ENCODE measurements at places on chromosomes 6 and 20.

- DNase-seq: no peak
Measured at GRCh38 chr6:145875496-145876211, 61.1 kb upstream of the FBXO30 start.

GRCh38 chr20:25083773-25084625, 2.1 kb upstream of the VSX1 start:
- no peak for DNase-seq

DNA sequence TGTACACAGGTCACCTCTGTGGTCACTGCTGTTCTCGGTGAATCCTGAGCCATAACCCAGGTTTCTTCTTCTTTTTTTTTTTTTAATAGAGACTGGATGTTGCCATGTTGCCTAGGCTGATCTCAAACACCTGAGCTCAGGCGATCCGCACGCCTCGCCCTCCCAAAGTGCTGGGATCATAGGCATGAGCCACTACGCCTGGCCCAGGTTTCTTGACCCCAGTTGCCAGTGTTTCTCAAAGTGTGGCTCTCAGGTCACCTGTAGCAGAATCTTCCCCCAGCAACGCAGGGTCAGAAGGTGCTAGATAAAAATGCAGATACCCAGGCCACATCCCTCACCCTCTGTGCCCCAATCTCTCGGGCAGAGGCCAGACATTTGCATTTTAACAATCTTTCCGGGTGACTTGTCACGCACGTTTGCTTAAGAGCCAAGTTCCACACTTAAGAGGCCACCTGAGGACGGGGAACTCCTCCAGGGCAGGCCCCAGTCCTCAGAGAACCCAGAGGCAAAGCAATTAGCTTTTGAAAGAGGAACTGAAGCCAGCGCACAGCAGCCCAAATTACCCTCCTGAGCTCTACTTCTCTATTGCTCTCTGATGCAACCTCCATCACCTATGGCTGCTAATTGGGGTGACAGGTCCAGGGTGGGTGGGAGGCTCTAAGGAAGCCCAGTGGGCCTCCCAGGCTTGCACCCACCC, 81.8 kb downstream of the NFATC2 start:
- no peak for DNase-seq

GRCh38 chr6:110075406-110075805, 97.3 kb downstream of the GPR6 start:
- no peak for DNase-seq

GRCh38 chr6:25350573-25350972, 71.4 kb downstream of the CARMIL1 start:
- no peak for DNase-seq

DNA sequence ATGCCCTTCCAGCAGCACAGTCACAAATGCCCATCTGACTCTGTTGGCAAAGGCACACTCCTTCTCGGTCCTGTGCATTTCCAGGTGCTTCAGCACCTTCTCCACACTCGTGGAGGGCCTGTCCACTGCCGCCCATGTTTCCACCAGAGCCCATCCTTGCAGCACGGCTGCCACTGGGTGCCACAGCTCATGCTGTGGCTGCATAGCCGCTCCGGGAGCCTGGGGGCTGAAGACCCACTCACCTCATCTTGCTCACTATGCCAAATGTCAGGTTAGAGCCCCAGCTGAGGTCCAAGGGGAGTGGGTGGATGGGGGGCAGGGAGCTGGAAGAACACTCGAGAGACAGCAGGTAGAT, 6.9 kb downstream of the ZKSCAN3 start:
- no peak for DNase-seq

GRCh38 chr20:43983359-43983758, 68.7 kb downstream of the TOX2 start:
- DNase-seq: peak; percentile 30

GRCh38 chr6:131231103-131231502, 95.8 kb downstream of the AKAP7 start:
- DNase-seq: no peak

GRCh38 chr6:138250513-138251247, 32.4 kb upstream of the PBOV1 start:
- no peak for DNase-seq

DNA sequence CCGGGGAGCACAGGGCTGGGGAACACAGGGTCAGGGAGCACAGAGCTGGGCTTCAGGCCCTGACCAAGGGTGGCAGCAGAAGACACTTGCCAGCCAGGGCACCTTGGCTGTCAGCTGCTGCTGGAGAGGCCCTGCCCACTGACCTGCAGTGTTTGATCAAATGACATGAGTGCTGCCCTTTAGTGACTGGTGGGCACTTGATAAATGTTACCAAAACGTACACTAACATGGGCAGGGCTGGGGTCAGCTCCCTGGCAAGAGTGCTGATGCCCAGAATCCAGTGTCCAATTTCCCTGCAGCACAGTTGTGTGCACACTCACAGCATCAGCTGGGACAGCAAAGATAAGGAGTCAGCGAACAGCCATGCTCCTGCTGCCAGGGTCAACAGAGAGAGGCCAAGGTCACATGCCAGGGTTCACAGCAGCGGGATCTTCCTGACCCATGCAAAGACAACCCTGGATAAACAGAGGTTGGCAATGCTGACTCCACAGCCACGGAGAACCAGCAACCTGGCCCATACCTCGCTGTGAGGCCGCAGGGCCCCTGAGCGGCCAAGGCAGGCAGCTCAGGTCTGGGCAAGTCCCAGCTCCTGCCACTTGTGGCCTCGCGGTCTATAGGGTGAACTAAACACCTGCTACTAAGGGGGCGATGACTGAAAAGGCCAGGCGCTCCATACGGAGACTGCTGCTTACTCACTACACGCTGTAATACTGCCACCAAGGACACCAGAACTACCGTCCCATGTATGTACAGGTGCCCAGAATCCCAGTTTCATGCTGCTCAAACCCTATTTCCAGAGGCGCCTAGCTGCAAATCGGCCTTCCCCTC, 46.3 kb downstream of the NINL start:
- no peak for DNase-seq

- DNase-seq: peak; percentile 46
Measured at GRCh38 chr6:27873021-27873940, 38.9 kb downstream of the OR2B2 start.

- DNase-seq: no peak
Measured at GRCh38 chr20:2930538-2930937, 57.3 kb downstream of the PTPRA start.

DNA sequence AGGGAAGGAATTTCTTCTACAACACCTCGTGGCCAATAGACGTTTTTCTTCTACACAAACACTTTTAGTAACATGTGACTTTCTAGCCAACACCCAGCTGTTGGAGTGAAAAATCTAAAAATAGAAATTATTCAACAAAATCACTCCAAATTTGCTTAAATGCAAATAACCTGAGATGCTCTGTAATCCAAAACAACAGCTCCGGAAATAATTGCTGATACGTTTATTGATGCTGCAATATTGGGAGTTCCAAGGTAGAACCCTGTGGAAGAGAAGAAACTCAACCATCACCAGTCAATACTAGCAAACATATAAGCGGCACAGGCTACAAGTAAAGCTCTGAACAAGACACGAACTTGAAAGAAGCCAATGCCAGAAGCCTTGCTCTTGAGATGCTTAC, 230.6 kb downstream of the ALDH8A1 start:
- no peak for DNase-seq

DNA sequence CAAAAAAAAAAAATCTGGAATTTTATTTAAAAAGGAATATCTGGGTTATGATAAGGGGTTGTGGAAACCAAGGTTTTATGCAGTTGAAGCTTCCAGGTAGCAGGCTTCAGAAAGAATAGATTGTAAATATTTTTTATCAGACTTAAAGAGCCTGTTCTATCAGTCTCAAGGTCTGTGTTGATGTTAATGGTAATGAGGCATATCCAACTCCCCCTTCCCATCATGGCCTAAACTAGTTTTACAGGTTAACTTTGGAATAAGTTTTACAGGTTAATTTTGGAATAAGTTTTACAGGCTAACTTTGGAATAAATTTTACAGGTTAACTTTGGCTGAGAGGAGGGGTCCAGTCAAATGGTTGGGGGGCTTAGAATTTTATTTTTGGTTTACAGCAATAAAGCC, 92.4 kb downstream of the CD24 start:
- DNase-seq: no peak

DNA sequence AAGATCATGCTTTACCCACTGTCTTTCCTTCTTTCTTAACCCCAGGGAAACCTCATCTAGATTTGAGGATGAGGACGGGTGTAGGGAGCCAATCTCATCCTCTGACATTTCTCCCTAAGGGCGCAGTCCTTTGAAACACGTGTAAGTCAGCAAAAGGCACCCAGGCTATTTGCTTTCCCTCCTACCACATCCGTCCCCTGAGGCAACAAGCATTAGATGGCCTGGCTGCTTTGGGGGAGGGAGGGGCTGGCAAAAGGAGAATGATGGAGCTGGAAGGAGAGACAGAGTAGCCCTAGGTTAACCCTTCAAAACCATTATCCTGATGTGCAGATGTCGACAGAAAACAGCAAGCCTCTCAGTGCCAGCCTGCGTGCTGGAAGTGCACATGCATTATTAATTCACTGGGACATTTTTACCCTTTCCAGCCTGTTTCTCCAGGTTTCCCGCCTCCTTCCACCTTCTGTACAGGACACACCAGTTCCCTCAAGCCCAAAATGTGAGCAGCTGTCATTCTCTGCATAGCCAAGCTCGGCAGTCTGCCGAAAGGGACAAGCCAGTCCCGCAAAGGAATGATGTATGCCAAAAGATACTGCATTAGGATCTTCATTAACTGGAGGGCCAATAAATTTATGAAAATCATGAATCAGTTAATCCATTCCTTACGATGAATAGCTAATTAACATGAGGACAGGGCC, 547.2 kb downstream of the CD83 start:
- no peak for DNase-seq

DNA sequence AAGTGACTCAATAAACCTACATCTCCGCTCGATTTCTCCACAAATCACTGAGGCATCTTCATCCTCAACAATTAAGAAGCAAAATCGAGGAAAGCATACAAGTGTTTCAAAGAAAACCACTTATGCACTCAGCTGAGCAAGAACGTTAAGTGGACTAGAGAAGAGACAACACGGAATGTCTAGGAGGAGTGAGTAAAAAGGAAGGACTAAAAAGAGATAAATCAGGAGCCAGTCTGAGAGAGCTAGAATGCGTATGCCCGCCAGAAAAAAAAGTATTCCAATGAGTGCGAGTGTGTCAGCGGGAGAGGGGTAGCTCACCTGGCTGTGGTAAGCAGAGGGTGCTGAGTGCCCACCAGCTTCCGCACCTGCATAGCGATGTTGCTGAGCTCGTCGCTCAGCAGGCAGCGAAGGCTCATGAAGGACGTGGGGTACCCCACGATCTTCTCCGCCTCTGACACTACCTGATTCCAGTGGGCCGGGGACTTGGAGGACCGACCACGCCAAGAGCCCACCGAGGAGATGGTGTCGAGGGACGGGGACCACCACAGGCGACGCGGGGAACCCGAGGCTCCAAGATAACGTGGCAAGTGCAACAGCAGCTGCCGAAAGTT, 587 bp downstream of the PDSS2 start:
- no peak for DNase-seq

GRCh38 chr6:169957351-169957963, 206.0 kb downstream of the ERMARD start:
- DNase-seq: no peak

DNA sequence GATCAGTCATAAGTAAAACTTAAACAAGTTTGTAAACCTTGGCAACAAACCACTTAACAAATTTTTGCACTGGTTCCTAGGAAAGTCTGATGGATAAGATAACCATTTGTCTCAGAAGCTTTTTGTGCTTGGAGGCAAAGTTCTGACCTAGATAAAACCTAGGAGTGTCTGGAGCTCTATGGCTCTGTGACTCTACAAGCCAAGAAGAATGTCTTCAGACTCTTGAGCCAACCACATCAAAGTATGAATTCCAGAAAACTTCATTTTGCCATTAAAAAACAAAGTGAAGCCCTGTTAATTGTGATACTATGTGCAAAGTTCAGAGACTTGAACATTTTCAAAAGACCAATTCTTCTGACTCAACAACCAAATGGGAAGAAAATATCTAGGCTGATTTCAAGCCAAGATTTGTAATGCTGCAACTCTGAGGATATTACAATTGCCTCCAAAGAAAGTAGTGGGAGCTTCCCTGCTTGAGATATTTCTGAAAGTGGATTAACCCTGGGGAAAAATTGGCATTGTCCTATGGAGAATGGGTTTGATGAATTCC, 158.1 kb upstream of the FOXQ1 start:
- DNase-seq: no peak

- no peak for DNase-seq
Measured at GRCh38 chr6:126388104-126388598, 48.2 kb downstream of the CENPW start.

DNA sequence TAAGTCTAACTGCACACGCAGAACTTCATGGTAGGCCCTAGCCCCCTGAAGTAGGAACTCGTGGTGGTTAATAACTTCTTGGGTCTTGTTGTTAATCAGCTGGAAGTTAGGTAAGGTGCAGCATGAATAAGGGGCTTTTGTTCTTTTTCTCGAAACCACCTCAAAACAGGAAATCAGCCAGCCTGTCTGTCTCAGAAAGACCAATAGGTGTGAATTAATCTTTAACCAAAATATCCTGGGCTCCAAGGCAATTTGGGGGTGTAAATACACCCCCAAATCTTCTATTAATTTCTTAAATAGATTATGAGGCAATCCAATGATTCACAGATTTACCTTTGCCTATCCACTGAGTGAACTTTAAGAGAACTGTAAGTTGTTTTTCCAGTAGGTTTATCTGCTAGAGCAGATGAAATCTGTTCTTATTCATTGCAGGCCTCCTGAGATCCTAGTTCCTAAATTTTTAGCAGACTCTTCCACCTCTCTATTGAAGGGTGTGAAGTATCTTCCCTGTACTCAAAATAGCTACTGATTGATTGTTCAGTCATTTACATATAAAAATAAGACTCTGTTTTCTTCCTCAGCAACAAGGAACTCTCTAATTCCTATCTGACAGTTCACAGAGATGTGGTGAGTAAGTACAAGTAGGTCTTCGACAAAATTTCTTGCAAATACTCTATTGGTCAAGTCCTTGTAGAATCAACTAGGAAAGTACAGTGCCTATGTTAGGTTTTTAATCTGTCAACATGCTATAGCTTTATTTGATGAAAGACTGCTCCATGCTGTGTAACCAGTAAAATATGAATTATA, 427.1 kb upstream of the NOX3 start:
- DNase-seq: no peak

- no peak for DNase-seq
Measured at GRCh38 chr6:41367700-41368099, 32.3 kb downstream of the NCR2 start.

GRCh38 chr6:130574146-130574545, 208.3 kb downstream of the TMEM200A start:
- DNase-seq: no peak

GRCh38 chr6:70059039-70059719, 192.8 kb downstream of the COL19A1 start:
- DNase-seq: no peak

- DNase-seq: no peak
Measured at GRCh38 chr20:60882836-60883235, 369.2 kb upstream of the CDH4 start.

GRCh38 chr20:39070484-39071231, 108.5 kb downstream of the DHX35 start:
- DNase-seq: no peak
